ENCODE measurements at places on chromosomes 7 and 10.

DNA sequence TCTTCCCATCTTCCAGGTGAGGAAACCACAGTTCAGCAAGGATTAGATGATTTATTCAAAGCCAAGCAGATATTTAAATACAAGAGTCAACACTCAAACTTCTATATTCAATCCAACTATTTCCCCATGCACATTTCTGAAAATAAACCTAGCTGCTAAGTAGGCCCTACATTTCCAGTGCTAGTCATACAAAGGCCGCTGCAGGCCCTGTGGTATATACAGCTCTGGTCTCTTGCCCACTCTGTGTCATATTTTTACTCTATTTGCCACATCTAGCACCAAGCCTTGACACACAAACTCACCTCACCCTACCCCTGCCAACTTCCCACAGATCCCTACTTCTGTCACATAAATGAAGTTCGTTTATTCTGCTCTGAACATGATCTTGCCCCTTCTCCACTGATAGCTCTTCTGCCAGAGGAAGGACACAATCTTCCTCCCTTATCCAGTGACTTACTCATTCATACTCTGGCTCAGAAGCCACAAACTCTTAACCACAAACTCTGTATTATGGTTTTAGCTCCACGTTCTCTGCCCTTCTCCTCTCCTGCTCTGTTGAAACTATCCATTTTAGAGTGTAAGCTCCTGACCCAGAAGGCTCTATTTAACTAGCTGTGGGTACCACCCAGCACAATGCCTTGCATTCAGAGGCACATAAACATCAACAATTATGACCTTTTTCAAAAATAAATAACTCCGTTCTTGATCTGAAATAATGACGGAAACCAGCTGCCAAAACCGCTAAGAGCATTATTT is 180.7 kb downstream of the CPEB3 start:
- DNase-seq = no peak

- DNase-seq = peak; percentile 19
Measured at GRCh38 chr10:63711867-63712716, 190.9 kb downstream of the REEP3 start.

DNA sequence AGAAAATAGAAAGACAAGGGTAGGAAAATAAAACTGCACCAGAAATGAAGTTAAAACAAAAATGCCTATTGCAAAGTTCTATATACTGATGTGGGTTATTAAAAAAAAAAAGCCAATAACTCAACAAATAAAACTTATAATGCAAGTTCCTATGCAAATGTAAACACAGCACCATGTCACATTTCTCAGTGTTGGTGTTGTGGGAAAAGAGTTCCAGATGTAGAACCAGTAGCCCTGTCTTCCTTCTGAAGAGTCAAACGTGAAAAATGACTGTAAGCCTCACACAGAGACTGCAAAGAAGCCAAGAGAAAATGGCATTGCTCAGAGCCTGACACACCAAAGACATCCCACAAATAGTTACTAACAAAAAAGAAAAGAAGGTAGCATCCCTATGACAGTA is 10.1 kb downstream of the PON2 start:
- no peak for DNase-seq

- DNase-seq = no peak
Measured at GRCh38 chr10:105073999-105074398, 432.9 kb downstream of the SORCS3 start.

- DNase-seq = no peak
Measured at GRCh38 chr10:26743091-26743490, 45.6 kb downstream of the PDSS1 start.

DNA sequence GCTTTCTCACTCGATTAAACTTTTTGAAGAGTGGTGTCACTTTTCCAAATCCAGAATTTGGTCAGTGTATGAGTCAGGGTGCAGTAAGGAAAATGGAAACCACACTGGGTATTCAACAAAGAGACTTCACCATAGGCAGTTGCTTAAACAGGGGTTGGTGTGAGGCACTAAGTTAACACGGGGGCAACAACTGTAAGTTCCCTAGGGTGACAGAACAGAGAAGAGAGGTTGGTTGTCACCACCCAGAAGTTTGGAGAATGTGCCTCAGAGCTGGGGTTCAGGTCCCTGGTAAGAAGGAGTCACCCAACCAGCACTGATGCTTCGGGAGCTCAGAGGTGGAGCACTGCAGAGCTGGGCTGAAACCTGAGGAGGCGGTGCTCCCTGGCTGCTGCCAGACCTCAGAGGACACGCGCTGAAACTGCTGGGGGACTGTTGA is 170.4 kb downstream of the ARID5B start:
- no peak for DNase-seq

DNA sequence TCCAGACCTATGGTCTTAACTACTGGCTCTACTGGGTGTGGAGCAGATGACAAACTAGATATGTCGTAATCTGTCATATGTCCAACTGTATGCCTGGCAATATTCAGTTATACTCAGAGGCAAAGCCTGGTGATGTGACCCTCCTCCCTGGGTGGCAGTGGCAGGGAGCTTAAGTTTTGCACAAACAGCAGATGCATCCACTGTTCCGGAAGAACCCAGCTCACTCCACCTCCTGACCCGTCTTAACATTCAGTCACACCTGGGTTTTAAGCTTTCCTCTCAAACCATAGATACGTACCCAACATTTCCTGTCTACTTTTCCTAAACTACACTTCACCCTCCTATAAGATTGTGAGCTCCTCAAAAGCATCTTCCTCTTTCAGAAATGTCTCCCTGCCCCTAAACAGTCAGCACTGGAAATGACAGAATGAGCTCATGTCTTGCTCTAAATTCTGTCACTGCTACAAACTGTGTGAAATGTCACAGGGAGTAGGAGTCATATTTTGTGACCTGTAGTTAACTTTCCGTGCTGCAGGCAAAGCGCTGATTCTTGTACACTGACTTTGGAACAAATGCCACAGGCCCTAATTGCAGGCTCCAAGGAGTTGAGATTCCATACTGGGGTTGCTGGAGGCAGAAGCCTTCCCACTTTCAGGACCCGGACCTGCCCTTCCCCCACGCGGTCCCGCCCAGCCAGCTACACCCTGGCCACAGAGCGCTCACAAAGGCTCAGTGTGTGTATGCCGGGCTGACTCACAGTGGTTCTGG is 23.9 kb downstream of the SCD start:
- DNase-seq = no peak

GRCh38 chr10:43284341-43284910 is 17.6 kb upstream of the RASGEF1A start:
- no peak for DNase-seq

DNA sequence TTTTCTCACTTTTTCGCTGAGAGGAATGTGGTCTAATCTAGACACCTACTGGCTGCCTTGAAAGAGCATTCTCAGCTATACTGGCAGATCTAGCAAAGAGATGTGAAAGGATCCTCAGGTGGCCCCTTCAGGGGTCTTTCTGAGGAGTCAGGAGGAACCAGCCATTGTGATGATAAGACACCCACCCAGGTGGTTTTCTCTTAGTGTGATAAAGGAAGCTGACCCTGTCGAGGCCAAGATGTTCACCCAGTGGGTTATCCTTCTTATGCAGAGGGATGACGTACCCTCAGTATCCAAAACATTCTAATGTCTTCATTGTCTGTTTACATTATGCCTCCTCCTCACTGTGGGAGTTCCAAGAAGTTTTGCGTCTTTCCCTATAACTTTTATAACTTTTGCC is 98.3 kb upstream of the LRGUK start:
- DNase-seq = no peak

DNA sequence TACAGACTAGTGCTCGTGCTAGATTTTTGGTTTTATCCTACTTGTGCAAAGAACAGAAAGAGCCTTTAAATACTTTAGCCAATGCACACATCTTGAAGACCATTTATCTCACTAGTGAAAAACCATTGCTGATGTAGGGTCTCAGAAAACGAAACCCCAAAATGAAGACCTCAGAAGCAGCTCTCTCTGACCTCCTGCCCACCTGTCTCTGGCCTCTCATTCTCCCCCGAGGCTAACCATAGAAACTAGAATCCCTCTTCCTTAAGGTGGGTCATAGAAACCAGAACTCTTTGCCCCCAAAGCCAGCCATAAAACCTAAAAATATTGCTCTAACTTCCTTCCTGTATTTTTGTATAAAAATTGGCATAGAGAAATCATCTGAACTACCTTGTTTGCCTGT is 112.2 kb downstream of the KIF20B start:
- DNase-seq = no peak

- DNase-seq = no peak
Measured at GRCh38 chr10:96501985-96502384, 11.7 kb downstream of the TLL2 start.

- no peak for DNase-seq
Measured at GRCh38 chr10:117502421-117503243, 39.9 kb upstream of the EMX2 start.

DNA sequence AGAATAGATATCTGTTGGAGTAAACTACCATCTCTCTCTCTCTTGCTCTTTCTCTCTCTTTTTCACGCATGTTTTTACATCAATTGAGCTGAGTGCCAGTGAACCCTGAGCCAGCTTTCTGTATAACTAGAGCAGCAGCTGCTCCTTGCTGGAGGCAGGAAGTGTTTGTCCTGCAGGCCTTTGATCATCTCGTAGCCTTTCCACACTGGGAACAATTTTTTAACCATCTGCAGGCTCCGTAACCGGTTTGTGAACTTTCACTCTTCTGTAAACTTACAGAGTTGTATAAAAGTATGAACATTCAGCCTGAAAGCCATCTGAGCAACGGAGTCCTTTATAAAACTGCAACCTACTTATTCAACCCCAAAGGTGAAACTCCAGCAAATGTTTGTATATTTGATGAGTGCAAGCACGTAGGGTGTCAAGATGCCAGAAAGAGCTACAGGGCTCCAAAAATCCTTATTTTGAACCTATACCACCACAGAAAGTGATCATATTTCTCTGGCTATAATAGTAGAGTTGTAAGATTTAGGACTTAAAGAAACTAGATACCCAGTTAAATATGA is 162.8 kb upstream of the NFE2L3 start:
- DNase-seq = no peak

DNA sequence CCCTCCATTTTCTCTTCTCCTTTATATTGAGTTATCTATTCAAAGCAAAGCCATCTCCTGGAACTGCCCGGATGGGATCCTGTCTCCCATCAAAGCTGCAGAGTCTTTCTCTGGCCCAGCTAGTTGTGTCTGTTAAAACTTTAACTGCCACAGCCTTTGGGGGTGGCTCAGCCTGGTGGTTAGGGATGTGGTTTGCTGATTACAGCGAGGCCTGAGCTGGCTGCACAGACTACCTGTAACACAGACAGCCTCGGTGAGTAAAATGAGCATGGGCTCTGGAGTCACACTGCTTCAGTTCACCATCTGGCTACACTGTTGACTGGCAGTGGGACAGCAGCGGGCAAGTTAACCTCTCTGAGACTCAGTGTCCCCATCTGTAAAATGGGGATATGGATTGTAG is 18.4 kb upstream of the HABP2 start:
- no peak for DNase-seq

- no peak for DNase-seq
Measured at GRCh38 chr10:68871731-68872342, 29.3 kb upstream of the DDX50 start.

DNA sequence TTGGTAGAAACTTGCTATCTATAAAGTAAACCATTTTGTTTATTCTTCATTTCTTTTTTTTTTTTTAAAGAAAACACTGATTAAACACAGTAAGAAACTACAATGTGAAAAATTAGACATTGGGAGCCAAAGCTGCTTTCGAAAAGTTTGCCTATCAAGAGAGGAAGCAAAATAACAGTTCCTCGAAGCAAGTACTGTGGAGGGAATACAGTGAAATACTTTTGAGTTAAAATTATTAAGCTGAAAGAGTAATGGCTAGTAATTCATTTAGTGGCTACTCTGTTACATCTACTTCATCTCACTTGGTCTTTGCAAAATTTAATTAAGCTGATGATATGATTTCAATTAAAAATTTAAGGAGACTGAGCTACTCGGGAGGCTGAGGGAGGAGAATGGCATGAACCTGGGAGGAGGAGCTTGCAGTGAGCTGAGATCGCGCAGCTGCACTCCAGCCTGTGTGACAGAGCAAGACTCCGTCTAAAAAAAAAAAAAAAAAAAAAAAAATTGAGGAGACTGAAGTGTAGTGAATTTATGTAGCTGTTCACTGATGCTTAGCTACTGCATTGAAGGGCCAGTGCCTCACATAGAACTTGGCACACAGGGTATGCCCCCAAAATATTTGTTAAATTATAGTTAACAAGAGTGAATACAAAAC is 982.1 kb upstream of the MBL2 start:
- DNase-seq = no peak

GRCh38 chr7:102891693-102892261 is 21.0 kb upstream of the LRRC17 start:
- DNase-seq = no peak

GRCh38 chr7:157668221-157668883 is 331.5 kb downstream of the DNAJB6 start:
- DNase-seq = no peak

DNA sequence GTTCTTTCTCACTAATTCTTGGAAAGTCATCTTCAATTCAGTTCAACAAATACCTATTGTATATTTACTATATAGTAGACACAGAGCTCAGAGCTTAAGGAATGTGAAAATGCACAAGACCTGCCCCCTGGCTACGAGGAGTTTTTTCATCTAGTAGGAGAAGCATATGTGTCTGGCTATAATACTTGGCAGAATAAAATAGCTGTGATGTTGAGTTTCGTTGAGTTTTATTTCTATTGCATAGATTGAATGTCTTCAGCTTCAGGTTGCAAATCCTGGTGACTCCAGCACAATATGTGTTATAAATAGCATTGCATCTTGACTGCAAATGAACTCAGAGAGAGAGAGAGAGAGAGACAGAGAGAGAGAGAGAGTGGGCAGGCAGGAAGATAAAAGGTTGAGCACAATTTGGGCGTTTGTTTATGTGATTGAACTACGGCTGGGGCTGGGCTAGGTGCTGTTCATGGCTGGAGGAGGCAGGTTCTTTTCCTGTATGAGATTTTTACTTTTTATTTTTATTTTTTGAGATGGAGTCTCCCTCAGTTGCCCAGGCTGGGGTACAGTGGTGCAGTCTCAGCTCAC is 229.6 kb downstream of the GALNT17 start:
- DNase-seq = no peak

DNA sequence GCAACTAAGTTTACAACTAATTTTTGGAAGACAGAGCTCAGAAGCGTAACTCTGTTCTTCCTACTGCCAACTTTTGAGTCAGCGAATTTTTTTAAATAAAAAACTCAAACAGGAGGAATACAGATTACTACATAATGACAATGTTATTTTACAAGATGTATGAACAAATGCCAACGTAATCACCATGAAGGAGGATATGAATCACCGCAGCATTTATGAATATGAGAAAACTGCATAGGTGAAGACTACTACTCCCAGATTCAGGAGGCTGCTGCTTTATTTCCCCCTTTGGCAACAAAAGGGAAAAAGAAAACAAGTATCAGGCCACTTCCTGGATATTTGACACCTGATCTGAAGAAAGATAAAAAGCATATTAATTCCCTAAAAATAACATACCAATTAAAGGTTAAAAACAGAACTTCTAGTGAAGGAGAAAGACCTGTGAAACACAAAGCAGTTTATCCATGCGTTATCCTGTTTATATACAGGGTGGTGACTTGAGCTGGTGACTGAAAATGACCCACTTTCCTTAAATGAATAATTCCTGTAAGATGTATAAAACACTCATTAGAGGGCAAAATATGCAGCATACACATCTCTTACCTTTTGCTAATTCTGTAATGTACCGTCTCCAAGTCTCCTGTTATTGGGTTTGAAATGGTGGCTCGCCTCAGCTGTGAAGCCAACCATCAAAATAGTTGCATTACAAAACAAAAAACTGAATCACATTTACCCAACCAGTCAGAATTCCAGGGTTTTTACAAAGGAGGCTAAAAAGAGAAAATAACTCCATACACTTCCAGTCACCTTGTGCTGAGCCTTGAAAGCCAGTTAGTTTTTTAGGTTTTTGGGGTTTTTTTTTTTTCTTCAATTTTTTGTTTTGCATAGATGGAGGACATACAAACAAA is 52.0 kb downstream of the P4HA1 start:
- no peak for DNase-seq

- DNase-seq = no peak
Measured at GRCh38 chr7:116683786-116684185, 11.8 kb downstream of the MET start.

All from cortex of kidney (tissue), 1 donor.